ENCODE measurements at places on chromosomes 2 and 18. TPM values are rescaled to one million over a fixed set of nuclear protein-coding genes. Genes with fewer than 3 reads are reported as not detected.

Gene CAPN14
- total RNA-seq: 0.23 TPM

Gene DPY30
- total RNA-seq: 64.1 TPM

Gene PID1
- total RNA-seq: 37.0 TPM

- no peak for DNase-seq
Observed at GRCh38 chr2:36781907-36782720, 85.6 kb downstream of the VIT start.

DNA sequence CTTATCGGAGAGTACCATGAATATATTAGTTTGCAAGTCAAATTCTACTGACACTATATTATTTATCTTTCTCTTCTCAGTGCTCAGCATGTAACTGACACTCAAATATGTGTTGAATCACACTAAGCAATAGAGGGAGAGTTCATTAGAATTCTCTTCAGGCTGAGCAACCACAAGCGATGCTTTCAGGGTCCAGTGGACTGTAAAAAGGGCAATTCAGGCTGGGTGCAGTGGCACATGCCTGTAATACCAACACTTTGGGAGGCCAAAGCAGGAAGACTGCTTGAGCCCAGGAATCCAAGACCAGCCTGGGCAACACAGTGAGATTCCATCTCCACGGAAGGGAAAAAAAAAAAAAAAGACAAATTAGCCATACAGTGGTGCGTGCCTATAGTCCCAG lies 16.3 kb downstream of the PDE6D start:
- DNase-seq: no peak

DNA sequence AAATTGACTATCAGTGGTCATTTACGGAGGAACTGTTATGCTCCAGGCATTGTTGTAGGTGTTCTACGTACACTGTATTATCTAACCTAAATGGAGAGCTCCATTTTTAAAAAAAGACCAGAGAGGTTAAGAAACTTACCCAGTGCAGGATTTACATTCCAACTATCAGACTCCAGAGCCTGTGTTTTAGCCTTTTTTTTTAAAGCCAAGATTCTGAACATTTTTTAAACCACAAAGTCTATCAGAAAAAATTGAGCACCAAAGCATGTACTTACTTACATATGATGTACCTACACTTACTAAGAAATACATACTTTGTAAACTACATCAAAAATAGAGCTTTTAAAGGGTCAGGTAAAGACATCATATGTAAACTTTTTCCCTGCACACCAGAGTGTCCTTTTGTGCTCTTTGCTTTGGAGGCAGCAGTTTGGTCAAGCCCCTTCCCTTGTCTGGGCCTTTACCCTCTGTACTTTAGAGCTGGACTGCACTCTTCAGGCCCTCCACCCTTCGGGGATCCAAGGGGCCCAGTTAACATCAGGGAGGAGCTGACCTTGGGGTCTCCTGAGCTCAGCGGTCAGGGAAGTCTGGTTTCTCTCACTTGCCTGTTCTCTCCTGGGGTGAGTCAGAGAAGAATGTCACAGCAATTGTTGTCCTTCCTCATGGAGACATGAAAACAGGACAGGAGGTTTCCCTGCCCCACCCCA lies 58.4 kb downstream of the ITGB1BP1 start:
- no peak for DNase-seq

DNA sequence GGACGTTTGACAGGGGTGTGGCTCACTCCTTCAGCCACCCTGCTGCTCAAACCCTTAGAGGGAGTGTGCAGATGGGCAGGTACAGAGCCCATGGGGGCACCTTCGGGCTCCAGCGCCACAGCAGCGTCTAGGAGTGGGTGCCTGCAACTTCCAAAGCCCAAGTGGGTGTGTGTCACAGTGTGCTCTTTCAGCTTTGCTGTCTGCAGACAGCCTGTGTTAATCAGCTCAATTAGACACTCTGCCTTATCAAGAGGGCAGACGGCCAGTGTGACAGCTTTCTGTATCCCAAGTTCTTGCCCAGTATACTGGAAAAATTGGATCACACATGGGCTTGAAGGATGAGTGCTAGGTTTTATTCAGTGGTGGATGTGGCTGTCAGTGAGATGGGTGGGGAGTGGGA lies 96.7 kb downstream of the AP1S3 start:
- no peak for DNase-seq

- DNase-seq: no peak
Observed at GRCh38 chr2:58923869-58924268, 682.7 kb upstream of the FANCL start.

GRCh38 chr2:222982909-222983265 lies 69.1 kb upstream of the KCNE4 start:
- no peak for DNase-seq

DNA sequence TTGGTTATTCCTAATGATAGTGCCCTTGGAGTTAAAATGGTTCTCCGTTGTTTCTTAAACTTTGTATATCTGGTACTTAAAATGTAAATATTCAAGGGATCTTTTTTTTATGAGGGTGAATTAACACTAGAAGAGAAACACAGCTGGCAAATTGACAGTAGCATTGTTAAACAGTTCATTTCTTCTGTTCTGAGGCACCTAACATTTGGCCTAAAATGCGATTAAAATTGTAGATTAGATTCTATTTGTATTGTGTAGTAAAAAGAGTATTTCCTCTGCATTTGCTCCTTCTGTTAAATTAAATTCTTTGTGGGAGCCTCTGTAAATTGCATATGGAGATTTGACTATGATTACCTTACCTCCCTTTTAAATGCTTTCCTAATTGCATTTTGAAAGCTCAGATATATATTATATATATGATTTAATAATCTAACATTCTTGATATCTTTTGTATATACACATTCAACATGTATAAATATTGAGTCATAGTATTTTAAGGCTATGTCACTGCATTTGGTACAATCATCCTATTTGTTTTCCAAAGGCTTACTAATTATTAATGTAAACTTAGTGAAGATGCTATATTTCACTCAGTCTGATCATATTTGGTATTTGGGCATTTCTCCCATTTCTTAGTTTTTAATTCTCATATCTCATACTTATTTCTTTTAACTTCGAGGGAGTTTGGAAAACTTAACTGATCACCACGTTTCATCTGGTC lies 124.4 kb downstream of the AGPS start:
- DNase-seq: no peak

DNA sequence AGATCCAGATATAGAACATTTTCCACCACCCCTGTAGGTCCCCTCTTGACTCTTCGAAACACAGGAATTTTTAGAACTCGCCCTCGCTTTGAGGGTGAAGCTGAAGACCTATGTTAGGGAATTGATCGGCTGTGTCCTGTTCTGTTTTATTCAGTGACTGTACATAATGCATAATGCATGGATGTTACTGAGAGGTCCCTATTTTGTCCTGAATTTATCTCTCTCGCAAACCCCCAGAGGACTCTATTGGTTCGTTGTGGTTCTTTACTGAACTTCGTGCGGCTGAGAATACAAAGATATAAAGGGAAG lies 431 bp upstream of the EIF5B start:
- no peak for DNase-seq
